ENCODE measurements at places on chromosomes 4 and X.

- DNase-seq: no peak
Measured at GRCh38 chrX:47061238-47061919, 16.9 kb upstream of the RGN start.

- DNase-seq: no peak
Measured at GRCh38 chr4:165403048-165403447, 24.2 kb downstream of the CPE start.

DNA sequence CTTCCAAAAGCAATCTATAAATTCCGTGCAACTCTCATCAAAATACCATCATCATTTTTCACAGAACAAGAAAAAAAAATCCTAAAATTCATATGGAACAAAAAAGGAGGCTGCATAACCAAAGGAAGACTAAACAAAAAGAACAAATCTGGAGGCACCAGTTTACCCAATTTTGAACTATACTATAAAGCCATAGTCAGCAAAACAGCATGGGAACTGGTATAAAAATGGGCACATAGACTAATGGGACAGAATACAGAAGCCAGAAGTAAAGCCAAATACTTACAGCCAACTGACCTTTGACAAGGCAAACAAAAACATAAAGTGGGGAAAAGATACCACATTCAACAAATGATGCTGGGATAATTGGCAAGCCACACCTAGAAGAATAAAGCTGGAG lies 753.5 kb upstream of the PABPC4L start:
- no peak for DNase-seq

- DNase-seq: no peak
Measured at GRCh38 chrX:13520351-13520750, 49.0 kb upstream of the EGFL6 start.

- no peak for DNase-seq
Measured at GRCh38 chr4:158496030-158496741, 25.5 kb upstream of the RXFP1 start.

DNA sequence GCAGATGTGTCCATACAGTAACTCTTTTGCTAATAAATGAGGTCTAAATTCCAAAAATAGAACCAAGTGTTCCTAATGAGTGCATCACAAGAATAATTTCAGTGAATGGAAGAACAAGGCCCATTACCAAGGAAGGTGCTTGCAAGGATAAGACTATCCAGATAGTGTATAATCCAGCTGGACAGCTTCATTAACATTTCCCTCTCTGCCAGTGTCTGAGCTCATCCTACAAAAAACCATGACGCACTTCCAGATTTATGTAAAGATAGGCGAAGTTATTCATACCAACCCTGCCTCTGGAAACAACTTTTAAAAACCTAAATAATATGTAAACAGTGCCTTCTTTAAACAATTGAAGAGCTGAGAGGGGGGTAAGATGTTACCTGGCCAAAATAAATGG lies 177.9 kb upstream of the STK26 start:
- DNase-seq: no peak

DNA sequence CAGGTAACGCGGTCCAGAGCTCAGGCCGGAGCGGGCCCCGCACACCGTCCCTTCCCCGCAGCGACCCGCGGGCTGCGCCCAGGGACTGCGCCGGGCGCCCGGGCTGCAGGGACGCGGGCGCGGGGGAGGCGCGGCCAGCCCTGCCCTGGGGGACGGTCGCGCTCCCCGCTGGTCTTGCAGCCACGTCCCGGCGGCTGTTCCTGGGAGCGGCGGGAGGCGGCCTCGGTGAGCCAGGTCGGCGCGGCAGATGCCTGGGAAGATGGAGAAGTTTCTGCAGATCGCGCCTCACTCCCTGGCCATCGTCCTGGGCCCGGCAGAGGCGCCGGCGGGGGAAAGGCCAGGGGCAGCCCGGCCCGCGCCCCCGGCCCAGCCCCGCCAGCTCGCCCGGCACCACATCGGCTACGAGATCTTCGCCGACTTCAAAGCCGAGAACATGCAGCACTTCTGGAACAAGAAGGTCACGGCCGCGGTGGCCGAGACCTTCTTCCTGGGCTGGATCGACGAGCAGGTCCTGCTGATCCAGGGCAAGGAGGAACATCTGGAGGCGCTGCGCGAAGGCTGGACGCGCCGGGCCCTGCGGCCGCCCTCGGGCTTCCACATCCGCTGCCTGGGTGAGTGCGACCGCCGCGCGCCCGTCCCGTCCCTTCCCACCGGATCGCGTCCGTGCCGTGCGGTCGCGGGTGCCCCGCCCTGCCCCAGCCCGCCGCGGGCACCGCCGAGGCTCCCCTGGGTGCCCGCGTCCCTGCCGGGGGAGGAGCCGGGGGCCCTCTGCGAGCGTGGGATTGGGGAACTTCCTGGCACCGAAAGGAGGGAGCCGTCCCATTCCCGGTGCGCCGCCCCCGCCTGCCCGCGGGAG lies 107.4 kb upstream of the STOX2 start:
- DNase-seq: no peak

GRCh38 chrX:40845331-40845911 lies 110.1 kb upstream of the MED14 start:
- peak; percentile 95 for DNase-seq

DNA sequence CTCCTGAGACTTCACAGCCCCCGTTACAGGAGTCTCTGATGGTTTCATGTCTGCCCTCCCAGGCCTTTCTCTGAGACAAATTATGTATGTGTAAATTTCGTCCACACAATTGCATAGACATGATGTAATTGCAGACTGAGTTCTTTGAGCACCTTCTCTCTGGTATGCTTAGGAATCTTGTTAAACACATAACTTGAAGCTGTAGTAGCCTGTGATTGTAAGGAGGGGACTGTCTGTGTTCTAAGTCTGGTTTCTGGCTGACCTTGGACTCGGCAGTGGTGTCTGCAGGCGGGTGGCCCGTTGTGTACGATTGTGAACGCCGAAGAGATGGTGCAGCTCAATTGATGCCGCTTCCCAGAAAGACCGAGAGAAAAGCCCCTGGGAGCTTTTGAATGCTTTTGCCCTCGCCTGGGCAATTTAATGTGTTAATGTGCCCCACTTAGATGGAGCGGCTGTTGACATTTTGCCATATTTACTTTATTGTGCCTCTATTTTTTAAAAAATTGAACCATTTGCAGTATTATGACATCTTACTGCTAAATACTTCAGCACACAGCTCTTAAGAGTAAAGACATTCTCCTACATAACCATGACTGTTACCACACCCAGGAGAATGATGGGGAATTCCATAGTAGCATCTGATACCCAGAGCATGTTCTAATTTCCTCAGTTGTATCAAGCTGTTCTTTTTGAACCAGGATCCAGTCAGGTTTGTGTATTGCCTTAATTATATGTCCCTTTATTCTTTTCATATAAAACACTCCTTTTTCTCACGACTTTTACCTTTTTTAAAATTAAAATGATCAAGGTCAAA lies 58.4 kb upstream of the TADA2B start:
- no peak for DNase-seq

DNA sequence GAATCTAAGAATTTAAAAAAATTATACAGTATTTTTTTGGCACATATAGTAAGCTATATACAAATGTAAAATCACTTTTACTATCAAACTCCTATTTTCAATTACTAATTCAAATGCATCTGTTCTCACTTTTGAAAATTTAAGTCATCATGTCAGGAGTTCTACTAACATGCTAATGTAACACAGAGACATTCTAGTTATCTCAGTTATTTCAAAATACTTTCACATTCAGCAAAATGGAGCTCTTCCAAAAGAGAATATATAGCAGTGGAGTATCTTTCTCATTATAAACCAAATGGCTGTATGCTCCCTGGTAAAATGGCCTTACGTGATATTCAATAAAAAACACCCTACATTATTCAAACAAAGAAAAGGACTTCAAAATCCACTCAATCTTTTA lies 42.3 kb downstream of the RFC1 start:
- no peak for DNase-seq

DNA sequence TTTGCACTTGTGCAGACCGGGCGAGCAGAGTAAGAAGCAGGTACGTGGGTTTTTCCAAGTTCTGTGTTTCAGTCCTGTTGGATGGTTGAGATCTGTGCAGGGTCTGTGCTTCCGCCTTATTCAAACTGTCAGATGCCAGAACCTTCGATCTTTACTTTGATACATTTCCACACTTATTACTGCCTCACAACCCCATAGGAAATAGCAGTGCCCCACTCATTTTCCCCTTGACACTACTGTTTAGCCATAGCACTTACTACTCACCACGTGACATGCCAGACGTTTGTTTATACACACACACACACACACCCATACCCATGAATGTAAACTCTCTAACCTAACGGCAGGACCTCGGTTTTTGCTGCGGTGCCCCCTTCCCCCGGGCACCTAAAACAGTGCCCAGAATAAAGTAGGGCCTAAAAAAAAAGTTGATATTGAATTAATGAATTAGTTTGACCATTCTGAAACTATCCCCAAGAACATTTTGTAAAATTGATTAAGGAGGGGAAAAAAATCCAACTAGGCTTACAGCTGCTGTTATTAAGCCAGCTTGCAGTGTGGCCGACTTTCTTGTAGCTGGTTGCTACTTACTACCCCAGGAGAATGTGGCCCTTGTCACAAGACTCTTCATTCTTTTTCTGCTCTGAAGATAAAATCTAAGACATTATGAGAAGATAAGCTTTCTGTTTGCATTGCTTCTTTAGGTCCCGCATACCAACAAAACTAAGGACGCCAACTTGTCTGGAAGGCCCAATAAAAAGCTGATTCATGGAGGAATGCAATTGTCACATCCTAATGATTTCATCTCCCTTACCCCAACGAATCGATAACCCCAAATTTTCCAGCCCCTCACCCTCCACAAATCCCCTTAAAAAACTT lies 704 bp upstream of the SEPSECS start:
- peak; percentile 30 for DNase-seq

GRCh38 chrX:39196192-39197102 lies 395.2 kb downstream of the MID1IP1 start:
- DNase-seq: peak; percentile 90

DNA sequence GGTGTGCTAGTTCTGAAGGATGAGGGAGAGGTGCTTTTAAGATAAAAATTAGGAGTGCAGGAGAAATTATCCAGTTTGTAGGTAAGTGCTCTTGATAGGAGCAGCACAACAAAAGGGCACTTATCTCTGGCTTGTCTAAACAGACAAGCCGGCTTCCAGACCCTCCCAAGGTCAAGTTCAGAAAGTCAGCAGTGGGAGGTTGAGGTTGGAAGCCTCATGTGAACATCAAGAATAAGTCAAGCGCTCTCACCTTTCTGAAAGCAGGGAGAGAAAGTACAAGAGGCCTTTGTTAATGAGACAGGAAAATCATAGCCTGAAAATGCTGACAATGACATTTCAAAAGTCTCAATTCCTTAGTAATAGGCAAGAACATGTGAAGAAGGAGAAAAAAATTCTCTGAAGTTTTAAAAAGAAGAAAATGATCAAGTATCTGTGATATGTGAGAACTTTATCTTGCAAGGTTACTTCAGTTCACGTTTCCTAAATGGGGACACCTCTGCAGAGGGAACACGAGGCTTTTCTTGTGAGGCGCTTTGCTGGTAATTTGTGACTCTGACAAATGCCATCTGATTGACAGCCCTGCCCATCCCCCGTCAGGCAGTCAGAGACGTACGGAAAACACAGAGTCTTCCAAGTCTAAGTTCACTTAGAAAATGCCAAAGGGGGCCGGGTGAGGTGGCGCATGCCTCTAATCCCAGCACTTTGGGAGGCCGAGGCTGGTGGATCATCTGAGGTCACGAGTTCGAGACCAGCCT lies 62.2 kb downstream of the TIGD2 start:
- DNase-seq: no peak

GRCh38 chr4:25310066-25310802 lies 2.3 kb upstream of the ZCCHC4 start:
- no peak for DNase-seq

- DNase-seq: peak; percentile 38
Measured at GRCh38 chrX:131841496-131842437, 181.3 kb upstream of the STK26 start.

DNA sequence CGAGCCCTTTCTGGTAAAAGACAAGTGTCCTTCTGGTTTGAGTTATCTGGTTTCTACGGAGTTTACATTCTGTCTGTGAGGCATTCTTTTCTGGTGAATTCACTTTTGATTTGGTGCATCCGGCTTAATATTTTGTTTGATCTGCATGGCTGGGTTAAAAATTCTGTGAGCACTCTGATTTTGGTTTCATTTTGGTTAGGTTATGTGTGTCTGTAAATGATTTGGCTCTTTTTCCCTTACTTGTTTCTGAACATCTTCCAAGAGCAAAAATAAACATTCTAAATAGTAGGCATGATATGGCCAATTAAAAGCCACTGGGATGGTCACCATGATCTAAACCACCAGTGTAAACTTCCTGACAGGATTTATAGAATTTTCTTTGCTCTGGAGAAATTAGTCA lies 85.7 kb upstream of the PTPN13 start:
- DNase-seq: peak; percentile 88

GRCh38 chrX:27619459-27619858 lies 29.3 kb downstream of the DCAF8L2 start:
- no peak for DNase-seq

DNA sequence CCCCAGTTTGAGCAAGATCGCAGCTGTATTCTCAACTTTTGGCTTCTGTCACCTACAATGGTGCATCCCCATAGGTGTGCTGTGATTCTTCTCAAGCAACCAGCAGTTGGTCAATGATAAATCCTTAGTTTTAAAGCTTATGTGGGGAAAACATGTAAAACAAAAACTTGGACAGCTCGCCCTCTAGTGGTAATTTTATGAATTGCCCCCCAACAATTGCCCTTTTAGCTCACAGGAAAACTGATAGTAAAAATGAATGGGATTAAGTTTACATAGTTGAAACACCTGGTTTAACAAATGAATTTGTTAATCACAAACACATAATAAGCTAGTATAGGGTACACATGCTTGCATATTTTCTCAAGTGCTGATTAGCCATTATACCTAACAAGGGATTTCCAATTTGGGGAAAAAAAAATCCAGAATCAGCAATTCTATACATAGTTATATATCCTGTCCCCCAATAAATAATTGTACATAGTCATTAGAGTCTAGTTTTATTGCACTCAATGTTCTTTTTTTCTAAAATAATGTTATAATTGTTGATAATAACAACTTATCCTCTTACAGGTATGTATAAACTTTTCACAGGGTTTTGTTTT lies 30.1 kb downstream of the TEX13A start:
- no peak for DNase-seq

DNA sequence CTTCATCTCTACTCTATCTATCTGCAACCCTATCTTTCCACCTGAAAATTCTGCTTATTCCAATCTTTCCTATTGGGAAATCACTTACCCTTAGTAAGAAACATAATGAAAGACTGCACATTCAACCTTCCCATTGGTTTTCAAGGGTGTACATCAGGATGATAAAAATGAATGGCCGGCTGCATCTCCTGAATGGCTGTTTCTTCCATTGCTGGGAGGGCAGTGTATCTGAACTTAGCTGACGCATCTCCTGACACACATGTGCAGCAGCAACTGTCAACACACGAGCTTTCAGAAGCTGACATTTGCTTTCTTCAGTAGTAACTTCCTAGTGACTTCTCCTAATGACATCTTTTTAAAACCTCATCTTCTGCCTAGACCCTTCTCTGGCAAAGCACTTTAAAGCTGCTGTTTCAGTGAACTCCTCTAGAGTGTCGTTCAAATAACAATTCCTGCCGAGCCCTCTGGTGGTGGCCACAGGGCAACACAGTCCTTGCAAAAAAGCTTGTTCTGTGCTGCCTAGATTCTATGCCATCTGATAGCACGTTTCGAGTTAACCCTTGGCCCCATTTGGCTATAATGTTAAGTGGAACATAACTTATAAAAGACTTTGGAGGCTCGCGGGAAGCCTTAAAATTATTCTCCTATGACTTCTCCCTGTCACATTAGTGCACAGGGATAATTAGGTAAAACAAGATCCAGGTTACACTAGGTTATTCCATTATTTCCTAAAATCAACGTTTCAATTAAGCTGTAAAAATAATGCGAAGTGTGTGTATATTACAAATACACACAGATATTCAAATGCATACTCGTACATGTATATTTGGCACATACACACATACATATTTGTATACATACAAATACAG lies 2340.7 kb downstream of the PCDH7 start:
- peak; percentile 63 for DNase-seq
